ENCODE measurements at places on chromosomes 3 and 15.

DNA sequence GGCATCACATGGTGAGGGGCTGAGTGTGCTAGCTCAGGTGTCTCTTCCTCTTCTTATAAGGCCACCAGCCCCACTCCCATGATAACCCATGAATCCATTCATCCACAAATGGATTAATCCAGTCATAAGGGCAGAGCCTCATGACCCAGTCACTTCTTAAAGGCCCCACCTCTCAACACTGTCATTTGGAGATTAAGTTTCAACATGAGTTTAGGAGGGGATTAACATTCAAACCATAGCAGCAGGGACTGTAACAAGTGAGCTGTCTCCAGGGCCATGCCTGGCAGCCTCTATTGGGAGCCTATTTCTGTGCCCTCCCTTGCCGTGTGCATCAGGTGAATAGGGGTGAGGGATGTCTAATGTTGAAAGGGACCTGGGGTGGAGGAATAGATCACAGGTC is 77.5 kb downstream of the CHRD start:
- no peak overlapping the region for H3K27ac ChIP-seq
- H3K4me1 ChIP-seq, result peaks cover 5% of the 10 kb centered on the region
- no peak for DNase-seq
- no peaks in the 10 kb centered on the region for H3K36me3 ChIP-seq
- H3K4me3 ChIP-seq, result no peak overlapping the region

- H3K4me3 ChIP-seq, result no peak overlapping the region
- H3K36me3 ChIP-seq, result no peaks in the 10 kb centered on the region
- H3K27me3 ChIP-seq, result no peaks in the 10 kb centered on the region
Measured at GRCh38 chr3:48558493-48559134, 2.0 kb upstream of the PFKFB4 start.

GRCh38 chr3:47503033-47503432 is 10.5 kb downstream of the ELP6 start:
- H3K4me1 ChIP-seq, result no peaks in the 10 kb centered on the region
- no peak overlapping the region for H3K4me3 ChIP-seq
- no peaks in the 10 kb centered on the region for H3K27me3 ChIP-seq
- peaks cover 74% of the 10 kb centered on the region for H3K36me3 ChIP-seq
- no peak overlapping the region for H3K27ac ChIP-seq

GRCh38 chr3:29240248-29240647 is 40.6 kb upstream of the RBMS3 start:
- no peaks in the 10 kb centered on the region for H3K27me3 ChIP-seq
- peak overlapping the region; percentile 50 for H3K27ac ChIP-seq
- no peak overlapping the region for H3K4me3 ChIP-seq
- no peaks in the 10 kb centered on the region for H3K36me3 ChIP-seq
- peaks cover 18% of the 10 kb centered on the region for H3K4me1 ChIP-seq
- peak; percentile 49 for DNase-seq

GRCh38 chr3:71916747-71917369 is 131.9 kb upstream of the PROK2 start:
- DNase-seq, result no peak
- H3K4me1 ChIP-seq, result peaks cover 15% of the 10 kb centered on the region
- peaks cover 92% of the 10 kb centered on the region for H3K27me3 ChIP-seq
- no peak overlapping the region for H3K4me3 ChIP-seq
- no peak overlapping the region for H3K27ac ChIP-seq

GRCh38 chr3:36786921-36787890 is 22.9 kb upstream of the DCLK3 start:
- peak; percentile 67 for DNase-seq
- H3K4me1 ChIP-seq, result peaks cover 16% of the 10 kb centered on the region
- H3K4me3 ChIP-seq, result no peak overlapping the region
- H3K27ac ChIP-seq, result peak overlapping the region; percentile 62
- H3K36me3 ChIP-seq, result no peaks in the 10 kb centered on the region

DNA sequence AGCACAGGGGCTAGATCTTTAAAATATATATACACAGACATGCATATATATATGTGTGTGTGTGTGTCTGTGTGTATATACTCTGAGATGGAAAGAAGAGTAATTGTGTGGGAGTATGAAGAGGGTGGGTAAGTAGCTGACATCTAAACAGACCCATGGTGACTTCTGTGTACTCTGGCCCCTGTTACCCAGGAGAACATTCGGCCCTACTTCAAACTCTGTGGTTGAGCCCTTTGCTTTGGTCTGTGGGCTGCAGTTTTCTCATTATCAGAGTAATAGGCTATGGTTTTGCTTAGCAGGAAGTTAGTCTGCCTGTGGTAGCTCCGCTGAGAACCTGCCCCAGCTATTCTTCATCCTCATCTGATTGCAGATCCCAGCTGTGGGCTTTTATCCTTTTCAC is 141.4 kb downstream of the RBPMS2 start:
- no peaks in the 10 kb centered on the region for H3K27me3 ChIP-seq
- no peak overlapping the region for H3K4me3 ChIP-seq
- H3K36me3 ChIP-seq, result no peaks in the 10 kb centered on the region
- peak overlapping the region; percentile 67 for H3K27ac ChIP-seq
- no peak for DNase-seq

- H3K27me3 ChIP-seq, result peaks cover 12% of the 10 kb centered on the region
- no peak overlapping the region for H3K4me3 ChIP-seq
- H3K4me1 ChIP-seq, result no peaks in the 10 kb centered on the region
- no peak overlapping the region for H3K27ac ChIP-seq
- no peaks in the 10 kb centered on the region for H3K36me3 ChIP-seq
Measured at GRCh38 chr3:194162070-194162678, 26.2 kb downstream of the HES1 start.

DNA sequence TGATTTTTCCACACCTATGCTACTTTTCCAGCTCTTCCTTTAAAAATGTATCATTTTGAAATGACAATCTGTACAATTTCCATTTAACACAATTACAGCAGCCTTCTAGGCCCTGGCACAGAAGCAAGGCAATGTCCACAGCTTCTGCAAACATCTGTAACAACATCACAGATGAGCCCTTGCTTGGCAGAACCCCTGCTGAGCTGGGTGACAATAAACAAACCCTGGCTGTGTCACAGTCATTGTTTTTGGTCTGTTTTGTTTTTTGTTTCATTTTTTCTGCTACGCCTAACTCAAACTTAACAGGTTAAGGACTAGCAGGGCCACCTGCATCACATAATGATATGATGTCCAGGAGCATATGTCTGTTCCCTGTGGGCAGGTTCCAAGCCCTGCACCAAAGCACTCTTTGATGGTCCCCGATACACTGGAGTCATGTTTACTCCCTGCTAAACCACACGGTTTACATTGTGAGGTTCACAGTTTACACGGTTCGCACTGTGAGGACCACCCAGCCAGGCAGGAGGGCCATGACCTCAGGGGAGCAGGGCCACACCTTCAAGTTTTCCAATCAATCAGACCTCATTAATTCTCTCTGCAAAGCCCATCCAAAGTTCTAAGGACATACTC is 186.8 kb upstream of the CHRNA7 start:
- H3K4me1 ChIP-seq, result no peaks in the 10 kb centered on the region
- no peak for DNase-seq
- no peaks in the 10 kb centered on the region for H3K27me3 ChIP-seq
- no peak overlapping the region for H3K4me3 ChIP-seq
- no peaks in the 10 kb centered on the region for H3K36me3 ChIP-seq

DNA sequence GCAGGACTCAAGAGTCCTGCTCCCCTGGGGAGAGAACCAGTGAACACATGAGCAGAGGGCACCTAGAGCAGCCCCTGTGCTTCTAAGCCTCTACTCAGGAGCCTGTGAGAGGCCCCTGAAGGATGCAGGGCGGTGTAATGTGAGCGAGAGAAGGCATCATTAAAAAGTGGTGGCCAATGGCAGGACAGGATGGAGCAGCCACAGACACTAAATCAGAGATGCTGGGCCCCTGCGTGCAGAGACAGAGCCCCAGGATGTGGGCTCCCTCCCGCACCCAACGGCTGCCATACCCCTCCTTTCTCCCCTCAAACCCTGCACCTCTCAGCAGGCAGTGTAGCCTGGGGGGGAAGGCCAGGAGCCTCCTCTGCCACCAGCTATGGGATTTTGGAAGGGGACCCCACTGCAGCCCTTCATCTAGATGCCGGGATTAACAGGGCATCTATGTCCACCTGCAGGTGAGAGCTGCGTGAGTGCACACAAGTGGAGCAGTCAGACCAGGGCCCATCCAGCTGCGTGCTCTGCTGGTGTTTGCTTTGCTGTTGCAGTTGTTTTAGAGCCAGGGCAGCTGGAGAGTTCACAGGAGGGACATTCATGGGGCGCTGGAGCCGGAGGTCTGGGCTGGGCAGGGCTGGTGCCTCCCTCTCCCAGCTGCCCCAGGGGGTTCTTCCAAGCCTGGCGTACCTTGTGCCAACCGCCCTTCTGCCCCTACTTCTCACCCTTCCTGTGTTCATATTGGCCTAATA is 5.1 kb upstream of the IQSEC1 start:
- no peak for DNase-seq
- H3K4me1 ChIP-seq, result peaks cover 24% of the 10 kb centered on the region
- H3K27ac ChIP-seq, result no peak overlapping the region
- H3K27me3 ChIP-seq, result peaks cover 9% of the 10 kb centered on the region
- H3K4me3 ChIP-seq, result no peak overlapping the region

DNA sequence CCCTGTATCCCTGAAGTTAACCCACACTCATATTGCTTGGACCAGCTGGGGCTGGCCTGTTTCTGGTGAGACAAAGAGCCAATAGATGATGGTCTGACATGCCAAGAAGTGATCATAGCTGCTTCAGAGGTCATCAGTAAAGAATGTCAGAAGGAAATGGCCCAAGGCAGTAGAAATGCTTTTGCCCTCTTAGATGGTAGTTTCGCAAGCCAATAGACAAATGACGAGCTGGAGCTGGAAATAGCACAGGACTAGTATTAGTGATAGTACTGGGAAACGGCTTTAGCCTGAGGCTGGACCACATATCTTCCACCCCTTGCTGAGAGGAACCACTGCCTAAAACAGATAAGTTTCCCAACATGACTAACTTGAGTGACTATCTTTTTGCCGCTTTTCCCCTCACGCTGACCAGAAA is 176.1 kb upstream of the THBS1 start:
- DNase-seq, result peak; percentile 50
- H3K27me3 ChIP-seq, result no peaks in the 10 kb centered on the region
- peaks cover 4% of the 10 kb centered on the region for H3K4me1 ChIP-seq
- H3K27ac ChIP-seq, result no peak overlapping the region
- H3K36me3 ChIP-seq, result no peaks in the 10 kb centered on the region

GRCh38 chr15:38073178-38073946 is 138.9 kb downstream of the TMCO5A start:
- peak overlapping the region; percentile 55 for H3K4me3 ChIP-seq
- peak overlapping the region; percentile 83 for H3K27ac ChIP-seq
- H3K36me3 ChIP-seq, result no peaks in the 10 kb centered on the region
- H3K27me3 ChIP-seq, result peaks cover 21% of the 10 kb centered on the region
- no peak for DNase-seq
- peaks cover 48% of the 10 kb centered on the region for H3K4me1 ChIP-seq

DNA sequence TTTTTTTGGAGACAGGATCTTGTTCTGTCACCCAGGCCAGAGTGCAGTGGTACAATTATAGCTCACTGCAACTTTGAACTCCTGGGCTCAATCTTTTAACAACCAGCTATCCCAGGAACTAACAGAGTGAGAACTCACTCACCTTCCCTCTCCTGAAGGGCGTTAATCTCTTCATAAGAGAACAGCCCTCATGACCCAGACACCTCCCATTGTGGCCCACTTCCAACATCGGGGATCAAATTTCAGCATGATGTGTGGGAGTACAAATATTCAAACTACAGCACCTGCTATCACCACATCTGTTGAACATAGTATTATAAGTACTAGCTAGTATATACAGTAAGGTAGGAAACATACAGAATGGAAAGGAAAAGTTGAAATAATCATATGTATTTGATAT is 132.5 kb downstream of the DOCK3 start:
- no peak overlapping the region for H3K4me3 ChIP-seq
- no peaks in the 10 kb centered on the region for H3K4me1 ChIP-seq
- H3K36me3 ChIP-seq, result no peaks in the 10 kb centered on the region
- DNase-seq, result no peak
- H3K27me3 ChIP-seq, result no peaks in the 10 kb centered on the region
- no peak overlapping the region for H3K27ac ChIP-seq

GRCh38 chr3:42488687-42489086 is 13.8 kb upstream of the VIPR1 start:
- H3K4me3 ChIP-seq, result no peak overlapping the region
- no peak overlapping the region for H3K27ac ChIP-seq
- H3K27me3 ChIP-seq, result no peaks in the 10 kb centered on the region
- no peaks in the 10 kb centered on the region for H3K36me3 ChIP-seq
- peaks cover 64% of the 10 kb centered on the region for H3K4me1 ChIP-seq

DNA sequence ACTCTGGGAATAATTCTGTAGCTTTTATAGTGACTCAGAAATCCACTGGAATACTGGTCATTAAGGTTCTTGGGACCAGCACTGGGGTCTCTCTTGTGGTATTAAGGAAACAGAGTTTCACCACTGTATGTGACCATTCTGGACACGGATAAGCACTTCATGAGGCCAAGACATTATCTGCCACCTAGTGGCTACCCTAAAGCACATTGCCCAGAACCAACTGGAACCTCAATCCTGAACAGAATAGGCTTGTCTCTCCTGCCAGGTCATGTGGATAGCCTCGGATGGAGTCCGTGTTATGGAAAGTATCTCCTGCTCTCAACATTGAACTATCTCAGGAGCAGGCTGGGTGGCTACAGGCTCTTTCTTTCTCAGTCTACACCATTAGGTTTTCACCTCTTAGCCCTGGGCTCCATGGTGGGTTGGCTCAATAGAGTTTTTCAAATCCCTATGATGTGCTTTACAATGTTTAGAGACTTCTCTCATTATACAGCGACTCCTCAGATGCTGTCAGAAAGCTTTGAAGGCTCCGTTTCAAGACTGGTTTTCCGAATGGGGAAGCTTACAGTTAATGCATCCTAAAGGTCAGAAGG is 167.6 kb upstream of the ST8SIA2 start:
- no peaks in the 10 kb centered on the region for H3K27me3 ChIP-seq
- H3K27ac ChIP-seq, result no peak overlapping the region
- no peak for DNase-seq
- H3K4me3 ChIP-seq, result no peak overlapping the region

DNA sequence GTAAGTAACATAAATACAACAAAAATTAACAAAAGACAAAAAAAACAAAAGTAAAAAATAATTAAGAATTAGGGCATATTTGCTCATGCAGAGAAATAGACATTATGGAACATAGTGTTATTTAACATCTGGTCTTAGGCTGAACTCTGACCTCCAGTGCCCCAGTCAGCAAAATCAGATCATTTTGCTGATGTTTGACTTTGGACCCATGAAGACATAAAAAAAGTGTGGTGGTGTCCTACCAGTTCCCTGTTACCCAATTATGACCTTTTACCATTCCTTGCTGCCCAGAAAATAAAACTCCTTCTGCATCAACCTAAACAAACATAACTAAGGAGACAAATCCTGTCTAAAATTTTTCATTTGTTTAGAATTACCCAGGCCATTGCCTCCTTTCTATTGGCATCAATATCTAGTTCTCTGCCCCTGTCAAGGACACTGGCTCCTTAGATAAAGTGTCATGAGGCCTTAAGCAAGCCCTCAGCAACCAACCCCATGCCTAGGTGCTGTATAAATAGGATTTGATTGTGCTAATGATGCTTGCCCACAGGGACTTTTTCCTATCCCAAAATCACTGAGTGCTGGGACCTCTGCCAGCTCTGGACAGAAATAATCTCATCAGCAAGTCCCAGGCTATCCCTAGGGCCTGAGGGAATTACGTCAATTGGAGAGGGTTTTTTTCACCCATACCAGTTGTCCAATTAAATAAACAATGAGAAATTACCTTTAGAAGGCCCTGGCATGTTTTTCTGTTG is 334.5 kb upstream of the UMPS start:
- no peak overlapping the region for H3K27ac ChIP-seq
- no peak for DNase-seq
- H3K4me3 ChIP-seq, result no peak overlapping the region
- no peaks in the 10 kb centered on the region for H3K36me3 ChIP-seq
- H3K27me3 ChIP-seq, result no peaks in the 10 kb centered on the region

- no peak overlapping the region for H3K27ac ChIP-seq
- peaks cover 32% of the 10 kb centered on the region for H3K4me1 ChIP-seq
- H3K27me3 ChIP-seq, result no peaks in the 10 kb centered on the region
- peaks cover 87% of the 10 kb centered on the region for H3K36me3 ChIP-seq
- H3K4me3 ChIP-seq, result no peak overlapping the region
- DNase-seq, result no peak
Measured at GRCh38 chr3:47008851-47009224, 29.4 kb downstream of the NBEAL2 start.

All from CD14-positive monocyte (primary cell).